ENCODE measurements at places on chromosomes 1 and 21. TPM values are rescaled to one million over a fixed set of nuclear protein-coding genes. Genes with fewer than 3 reads are reported as not detected.

- DNase-seq = no peak
Observed at GRCh38 chr1:107785496-107786202, 179.3 kb downstream of the VAV3 start.

DNA sequence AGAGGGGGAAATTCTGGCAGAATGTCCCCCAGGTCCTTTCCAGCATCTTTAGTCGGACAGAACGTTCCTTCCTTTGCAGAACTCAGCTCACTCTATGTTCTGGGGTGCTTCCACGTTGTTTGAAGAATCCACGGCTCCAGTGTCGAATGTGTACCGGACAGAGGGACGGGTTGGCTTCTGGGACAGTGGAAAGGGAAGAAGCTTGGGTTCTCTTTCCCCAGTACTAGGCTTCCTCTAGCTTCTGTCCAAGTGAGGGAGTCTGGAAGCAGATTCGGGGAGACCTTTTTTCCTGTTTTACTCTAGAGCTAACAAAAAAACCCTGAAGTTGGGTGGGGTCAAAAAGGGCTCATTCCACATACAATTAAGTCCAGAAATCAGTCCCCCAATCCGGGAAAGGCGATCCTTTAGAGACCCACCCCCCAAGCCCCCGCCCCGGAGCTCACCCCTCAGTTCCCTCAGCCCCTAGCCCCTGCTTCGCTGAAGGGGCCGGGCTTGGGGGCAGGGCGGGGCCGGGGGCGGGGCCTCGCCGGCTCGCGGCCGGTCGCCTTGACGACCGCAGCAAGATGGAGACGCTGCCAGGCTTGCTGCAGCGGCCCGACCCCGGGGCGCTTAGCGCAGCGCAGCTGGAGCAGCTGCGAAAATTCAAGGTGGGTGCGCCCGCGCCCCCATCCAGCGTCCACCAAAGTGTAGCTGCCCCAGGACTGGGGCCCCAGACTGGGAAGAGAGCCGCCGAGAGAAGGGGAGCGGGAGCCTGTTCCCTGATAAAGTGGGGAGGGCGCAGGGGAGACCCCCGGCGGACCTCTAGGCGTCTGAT is at the start of gene RIIAD1:
RIIAD1 (plus strand) TSS at position 549 of the 814 bp plus-strand sequence; CDS start at position 564, 15 bp downstream.
- DNase-seq = no peak

DNA sequence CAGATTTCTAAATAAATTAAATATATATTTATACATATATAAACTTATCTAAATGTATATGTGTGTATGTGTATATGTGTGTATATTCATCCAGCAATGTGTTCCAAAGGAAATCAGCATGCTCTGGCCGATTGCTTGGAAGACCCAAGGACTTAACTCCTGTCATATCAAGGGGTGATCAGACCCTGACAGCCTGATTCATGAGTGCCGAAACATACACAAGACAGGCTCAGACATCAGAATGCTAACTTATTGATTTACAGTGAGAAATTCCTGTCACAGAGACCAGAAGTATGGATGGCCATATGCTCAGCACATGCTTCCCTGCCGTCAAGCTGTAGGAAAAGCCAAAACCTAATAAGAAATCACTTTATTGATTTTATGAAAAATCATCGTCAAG is 545.1 kb upstream of the NR5A2 start:
- no peak for DNase-seq

DNA sequence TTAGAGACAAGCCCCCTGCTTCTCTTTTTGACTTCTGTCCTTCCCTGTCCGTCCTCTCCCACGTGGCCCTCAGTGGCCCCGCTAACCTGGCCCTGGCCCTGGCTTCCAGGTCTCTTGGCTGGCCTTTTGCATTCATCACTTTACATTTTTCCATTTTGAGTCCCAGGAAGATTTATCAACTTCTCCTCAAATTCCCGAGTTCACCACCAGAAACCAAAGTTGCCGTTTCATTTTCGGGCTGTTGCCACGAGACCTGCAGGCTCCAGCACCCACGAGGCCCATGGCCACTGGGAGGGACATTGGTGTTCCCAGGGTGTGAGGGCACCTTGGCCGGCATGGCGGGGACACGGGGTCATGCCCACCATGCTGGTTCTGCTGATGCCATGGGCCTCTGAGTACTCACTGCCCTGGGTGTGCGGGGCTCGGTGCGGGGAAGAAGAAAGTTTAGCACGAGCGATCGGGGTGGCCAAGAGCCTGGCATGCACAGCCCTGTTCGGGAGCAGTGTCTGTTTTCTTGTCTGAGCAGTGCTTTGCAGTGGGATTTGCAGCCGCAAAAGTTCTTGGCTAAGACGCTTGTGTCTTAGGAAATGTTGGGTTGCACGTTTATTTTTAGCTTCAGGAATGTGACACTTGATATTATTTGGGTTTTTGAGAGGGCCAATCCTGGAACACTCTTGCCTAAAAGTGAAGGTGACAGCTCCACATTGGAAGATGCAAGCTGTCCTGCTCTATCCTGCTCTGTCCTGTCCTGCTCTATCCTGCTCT is 40.4 kb upstream of the ADARB1 start:
- no peak for DNase-seq

- DNase-seq = no peak
Observed at GRCh38 chr1:89698624-89699023, 65.7 kb downstream of the LRRC8C start.

- DNase-seq = no peak
Observed at GRCh38 chr1:154837034-154837671, 32.9 kb downstream of the KCNN3 start.

- DNase-seq = no peak
Observed at GRCh38 chr1:2644591-2645101, 11.8 kb upstream of the MMEL1 start.

Gene SH2D5
- 10.4 TPM for total RNA-seq

Gene HSF2BP
- total RNA-seq = 0.59 TPM

Gene FCRL5
- total RNA-seq = not detected

Gene IPO9
- 80.6 TPM for total RNA-seq
